ENCODE measurements at places on chromosomes 12 and 14. TPM values are rescaled to one million over a fixed set of nuclear protein-coding genes. Genes with fewer than 3 reads are reported as not detected.

CLEC2A gene
- total RNA-seq: not detected

MYRFL gene
- total RNA-seq: not detected

RACGAP1 gene
- total RNA-seq: 3.3 TPM

GPR84 gene
- total RNA-seq: 0.43 TPM

FAM181A gene
- total RNA-seq: not detected

CD9 gene
- total RNA-seq: 230 TPM

ACAD10 gene
- 18.2 TPM for total RNA-seq

OLR1 gene
- total RNA-seq: 2.5 TPM

PLEKHG7 gene
- total RNA-seq: not detected

PPP4R4 gene
- total RNA-seq: 0.75 TPM

DNA sequence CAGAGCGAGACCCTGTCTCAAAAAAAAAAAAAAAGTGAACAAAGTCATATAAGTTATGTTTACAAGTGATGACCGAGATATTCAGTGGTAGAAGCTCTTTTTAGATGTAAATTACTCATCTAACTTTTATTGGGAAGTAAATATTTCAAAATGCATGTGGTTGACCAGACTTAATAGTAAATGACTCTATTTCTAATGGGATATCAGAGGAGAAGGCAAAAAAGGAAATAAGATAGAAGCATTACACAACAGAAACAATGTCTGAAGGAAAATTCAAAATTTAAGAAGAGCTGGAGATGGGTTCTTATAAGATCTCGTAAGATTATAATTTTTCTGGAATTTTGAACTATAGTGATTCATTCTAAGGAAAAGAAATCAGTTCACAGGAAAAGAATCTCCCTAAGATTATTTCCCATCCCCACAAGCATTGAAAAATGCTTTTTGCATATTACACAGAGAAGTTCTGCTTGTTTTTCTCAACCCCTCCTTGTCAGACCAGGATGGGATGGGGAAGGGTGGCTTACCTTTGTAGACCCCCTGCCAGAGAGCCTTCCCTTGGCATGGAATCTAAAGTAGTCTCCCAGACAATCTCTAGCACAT, 63.1 kb upstream of the STK38L start:
- peaks cover 23% of the 10 kb centered on the region for H3K4me1 ChIP-seq
- H3K27ac ChIP-seq: peak overlapping the region; percentile 90
- H3K27me3 ChIP-seq: no peaks in the 10 kb centered on the region

DNA sequence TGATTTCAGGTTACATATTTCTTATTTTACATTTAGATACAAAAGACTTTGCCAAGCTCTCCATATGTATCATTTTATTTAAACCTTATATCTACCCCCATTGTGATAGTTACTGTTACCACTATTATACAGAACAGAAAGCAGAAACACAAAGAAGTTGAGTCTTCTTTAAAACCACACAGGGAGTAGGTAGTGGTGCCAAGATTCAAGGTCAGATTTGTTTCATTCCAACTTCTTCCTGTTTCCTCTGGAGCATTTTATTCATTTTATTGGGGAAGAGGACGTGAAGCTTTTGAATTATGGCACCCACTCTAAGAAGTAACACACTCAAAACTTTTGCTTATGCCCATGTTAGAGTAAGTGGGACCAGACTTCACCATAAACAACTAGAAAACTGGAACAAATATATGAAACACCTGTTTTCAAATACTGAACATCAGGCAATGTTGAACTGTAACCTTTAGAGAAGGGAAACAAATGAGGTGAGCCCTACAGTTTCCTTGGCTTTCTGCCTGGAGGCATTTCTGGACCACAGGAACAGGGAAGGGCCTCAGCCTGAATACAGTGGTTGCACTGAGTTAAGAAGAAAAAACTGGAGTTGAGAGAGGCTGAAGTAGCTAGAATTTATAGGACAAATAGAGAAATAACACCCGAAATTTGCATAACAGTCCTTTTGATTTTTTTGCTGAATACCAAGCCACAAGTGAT, 160.4 kb upstream of the SSTR1 start:
- no peak overlapping the region for H3K4me3 ChIP-seq
- no peak overlapping the region for H3K27ac ChIP-seq
- no peak for DNase-seq

DNA sequence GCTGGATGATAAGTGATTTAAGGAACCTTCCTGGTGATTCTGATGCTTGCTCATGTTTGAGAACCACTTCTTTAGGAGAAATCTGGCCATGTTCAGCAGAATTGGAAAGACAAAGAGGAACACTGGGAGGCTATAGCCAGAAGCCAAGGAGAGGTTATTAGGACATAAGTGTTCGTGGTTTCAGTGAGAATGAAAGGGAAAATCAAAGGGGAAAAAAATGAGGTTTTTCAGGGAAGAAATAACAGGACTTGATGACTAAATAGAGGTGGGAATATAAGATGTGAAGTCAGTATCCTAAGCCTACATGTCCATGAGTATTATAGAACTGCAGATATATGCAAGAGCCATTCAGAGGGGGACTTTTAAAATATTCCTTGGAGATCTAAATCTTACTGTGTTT, 95.6 kb downstream of the DAAM1 start:
- H3K4me1 ChIP-seq: peaks cover 32% of the 10 kb centered on the region
- H3K27me3 ChIP-seq: no peaks in the 10 kb centered on the region
- H3K27ac ChIP-seq: no peak overlapping the region
- H3K4me3 ChIP-seq: no peak overlapping the region
- no peak for DNase-seq
- no peaks in the 10 kb centered on the region for H3K36me3 ChIP-seq

GRCh38 chr12:42380733-42381132, 54.8 kb downstream of the PPHLN1 start:
- DNase-seq: no peak
- no peaks in the 10 kb centered on the region for H3K27me3 ChIP-seq
- peaks cover under 1% of the 10 kb centered on the region for H3K4me1 ChIP-seq
- H3K4me3 ChIP-seq: no peak overlapping the region

- H3K4me3 ChIP-seq: no peak overlapping the region
- DNase-seq: no peak
- H3K27ac ChIP-seq: no peak overlapping the region
- H3K36me3 ChIP-seq: no peaks in the 10 kb centered on the region
- H3K27me3 ChIP-seq: no peaks in the 10 kb centered on the region
- no peaks in the 10 kb centered on the region for H3K4me1 ChIP-seq
Observed at GRCh38 chr12:83110424-83110823, 423.7 kb downstream of the TMTC2 start.

GRCh38 chr12:58720421-58720820, 199.9 kb downstream of the LRIG3 start:
- H3K36me3 ChIP-seq: no peaks in the 10 kb centered on the region
- no peak for DNase-seq
- no peak overlapping the region for H3K4me3 ChIP-seq
- no peaks in the 10 kb centered on the region for H3K27me3 ChIP-seq
- no peaks in the 10 kb centered on the region for H3K4me1 ChIP-seq

GRCh38 chr14:34668111-34668510, 38.2 kb upstream of the SNX6 start:
- no peaks in the 10 kb centered on the region for H3K36me3 ChIP-seq
- no peaks in the 10 kb centered on the region for H3K4me1 ChIP-seq
- H3K27me3 ChIP-seq: no peaks in the 10 kb centered on the region
- H3K27ac ChIP-seq: no peak overlapping the region

GRCh38 chr12:54569995-54570528, 18.4 kb downstream of the PPP1R1A start:
- no peaks in the 10 kb centered on the region for H3K36me3 ChIP-seq
- no peak overlapping the region for H3K27ac ChIP-seq
- no peaks in the 10 kb centered on the region for H3K4me1 ChIP-seq
- no peak overlapping the region for H3K4me3 ChIP-seq
- H3K27me3 ChIP-seq: no peaks in the 10 kb centered on the region
- no peak for DNase-seq

GRCh38 chr12:71159264-71159663, 1.5 kb upstream of the TSPAN8 start:
- DNase-seq: no peak
- H3K27me3 ChIP-seq: no peaks in the 10 kb centered on the region
- no peak overlapping the region for H3K27ac ChIP-seq
- no peaks in the 10 kb centered on the region for H3K4me1 ChIP-seq
- no peaks in the 10 kb centered on the region for H3K36me3 ChIP-seq
- H3K4me3 ChIP-seq: no peak overlapping the region

DNA sequence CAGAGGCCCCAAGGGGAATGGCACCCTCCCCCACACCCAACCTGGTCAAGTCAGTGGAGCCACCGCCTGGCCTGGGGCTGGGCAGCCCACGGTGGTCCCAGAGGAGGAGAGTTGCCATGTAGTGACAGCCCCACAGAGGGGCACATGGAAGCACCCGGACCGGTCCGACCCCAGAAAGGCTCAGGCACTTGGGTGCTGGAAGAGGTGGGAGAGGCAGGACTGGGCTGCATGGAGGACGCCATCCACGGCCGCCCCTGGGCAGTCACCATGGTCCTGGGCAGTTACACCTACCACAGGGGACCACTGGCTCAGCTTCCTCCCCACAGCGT, 37.9 kb upstream of the TMEM179 start:
- H3K4me3 ChIP-seq: no peak overlapping the region
- H3K36me3 ChIP-seq: no peaks in the 10 kb centered on the region
- H3K27ac ChIP-seq: no peak overlapping the region
- H3K4me1 ChIP-seq: no peaks in the 10 kb centered on the region
- H3K27me3 ChIP-seq: no peaks in the 10 kb centered on the region
